ENCODE measurements at places on chromosomes 4 and X. TPM values are rescaled to one million over a fixed set of nuclear protein-coding genes. Genes with fewer than 3 reads are reported as not detected.

AFP gene
- total RNA-seq: not detected

STK32B gene
- total RNA-seq: not detected

SORBS2 gene
- not detected for total RNA-seq

SPANXA2 gene
- not detected for total RNA-seq

AFM gene
- total RNA-seq: not detected

DNA sequence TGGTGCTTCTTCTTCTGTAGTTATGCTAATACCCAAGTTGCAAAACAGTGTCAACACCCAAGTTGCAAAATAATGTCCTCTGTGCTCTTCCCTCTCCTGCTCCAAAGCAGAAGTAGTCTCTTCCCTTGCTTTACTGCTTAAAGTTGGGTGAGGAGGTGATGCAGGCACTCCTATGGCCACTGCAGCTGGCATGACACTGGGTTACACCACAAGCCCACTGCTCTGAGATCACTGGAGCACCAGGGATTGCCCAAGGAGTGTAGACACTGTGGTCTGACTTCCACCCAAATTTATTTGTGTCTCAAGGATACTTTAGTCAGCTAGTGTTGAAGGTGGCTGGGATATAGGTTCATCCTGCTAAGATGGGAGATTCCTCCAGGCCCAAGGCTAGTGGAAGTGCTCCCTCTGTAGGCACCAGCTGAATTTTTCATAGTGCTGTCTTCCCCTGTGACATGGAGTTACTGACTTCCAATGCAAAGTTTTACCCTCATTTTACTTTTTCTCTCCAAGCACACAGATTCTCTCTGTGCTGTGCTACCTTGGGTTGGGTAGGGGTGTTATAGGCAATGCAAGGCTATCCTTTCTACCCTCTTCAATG, 196.2 kb upstream of the TENT5D start:
- H3K4me1 ChIP-seq: no peaks in the 10 kb centered on the region
- no peaks in the 10 kb centered on the region for H3K36me3 ChIP-seq
- DNase-seq: no peak

DNA sequence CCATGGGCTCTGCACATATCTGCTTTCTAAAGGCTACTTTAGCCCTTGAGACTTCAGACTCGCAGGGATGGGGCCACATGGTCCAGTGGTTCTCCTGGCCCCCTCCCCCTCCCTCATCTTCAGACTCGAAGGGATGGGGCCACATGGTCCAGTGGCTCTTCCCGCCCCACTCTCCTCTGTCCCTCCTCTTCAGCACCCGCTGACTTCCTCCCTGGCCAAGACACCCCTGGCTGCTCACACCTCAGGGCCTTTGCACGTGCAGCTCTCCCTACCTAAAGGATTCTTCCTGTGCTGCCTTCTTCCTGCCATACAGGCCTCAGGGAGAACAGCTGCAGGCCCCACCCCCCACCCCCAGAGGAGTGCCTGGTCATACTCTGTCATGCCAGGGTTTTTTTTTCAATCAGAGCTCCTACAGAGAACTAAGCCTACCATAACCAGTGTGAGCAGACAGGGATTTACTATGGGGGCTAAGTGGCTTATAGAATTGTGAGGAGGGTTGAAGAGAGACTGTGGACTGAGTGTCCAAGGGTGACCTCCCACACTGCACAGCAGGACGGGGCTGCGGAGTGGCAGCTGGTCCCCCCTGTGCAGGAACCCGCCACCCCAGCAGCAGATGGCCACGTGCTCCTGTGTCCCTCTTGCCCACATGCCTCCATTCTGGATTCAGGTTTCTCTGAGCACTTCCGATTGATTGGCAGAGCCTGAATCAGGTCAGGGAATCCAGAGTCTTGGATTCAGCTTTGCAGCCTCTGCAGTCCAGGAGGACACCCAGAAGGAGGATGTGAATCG, 6.1 kb upstream of the SPON2 start:
- H3K27me3 ChIP-seq: peaks cover under 1% of the 10 kb centered on the region
- H3K4me1 ChIP-seq: peaks cover 21% of the 10 kb centered on the region
- no peak for DNase-seq
- no peaks in the 10 kb centered on the region for H3K36me3 ChIP-seq

DNA sequence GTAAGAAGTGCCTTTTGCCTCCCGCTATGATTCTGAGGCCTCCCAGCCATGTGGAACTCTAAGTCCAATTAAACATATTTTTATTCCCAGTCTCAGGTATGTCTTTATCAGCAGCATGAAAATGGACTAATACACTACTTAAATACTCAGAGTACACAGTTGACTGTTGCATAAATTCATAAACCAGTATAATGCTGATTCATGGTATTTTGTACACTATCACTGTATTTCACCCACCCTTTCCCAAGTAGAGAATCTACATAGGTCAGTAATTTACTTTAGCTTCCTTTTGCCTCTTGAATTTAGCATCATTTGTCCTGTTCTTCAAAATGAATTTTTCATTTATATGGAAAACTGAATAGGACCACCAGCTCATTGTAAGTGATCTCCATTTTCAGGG, 58.3 kb upstream of the FHDC1 start:
- no peaks in the 10 kb centered on the region for H3K27me3 ChIP-seq
- H3K36me3 ChIP-seq: no peaks in the 10 kb centered on the region
- DNase-seq: no peak
- H3K4me3 ChIP-seq: no peak overlapping the region

- DNase-seq: no peak
- no peak overlapping the region for H3K4me3 ChIP-seq
- H3K27me3 ChIP-seq: no peaks in the 10 kb centered on the region
- H3K27ac ChIP-seq: no peak overlapping the region
- no peaks in the 10 kb centered on the region for H3K36me3 ChIP-seq
These were observed 51.8 kb downstream of the MAP7D3 start for GRCh38 chrX:136199365-136199764.

GRCh38 chr4:72994670-72995069, 74.8 kb downstream of the COX18 start:
- no peaks in the 10 kb centered on the region for H3K36me3 ChIP-seq
- H3K27ac ChIP-seq: no peak overlapping the region
- no peak overlapping the region for H3K4me3 ChIP-seq

DNA sequence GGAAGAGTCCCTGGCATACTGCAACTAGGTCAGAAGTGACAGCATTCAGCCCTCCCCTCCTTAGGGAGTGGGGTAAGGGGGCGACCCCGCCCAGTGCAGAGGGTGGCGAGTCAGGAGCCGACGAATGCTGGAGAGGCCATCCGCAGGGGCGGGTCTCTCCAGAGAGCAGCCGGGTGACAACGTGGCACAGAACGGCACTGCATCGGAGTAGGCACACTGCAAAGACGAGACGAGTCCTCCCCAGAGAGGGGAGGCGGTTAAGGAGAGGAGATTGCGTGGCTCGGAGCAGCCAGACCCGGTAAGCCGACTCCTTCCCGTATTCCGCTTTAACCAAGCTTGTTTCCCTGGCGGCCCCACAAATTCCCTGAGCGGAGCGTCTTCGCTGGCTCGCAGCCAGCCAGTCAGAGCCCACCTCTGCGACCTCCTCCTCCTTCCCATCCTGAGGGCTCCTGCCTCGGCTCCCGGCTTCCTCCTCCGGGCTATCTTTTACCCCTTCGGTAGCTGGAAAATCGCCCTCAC, 54.9 kb downstream of the LINC00632 start:
- H3K4me1 ChIP-seq: peaks cover 9% of the 10 kb centered on the region
- no peaks in the 10 kb centered on the region for H3K36me3 ChIP-seq
- DNase-seq: peak; percentile 15
- H3K27me3 ChIP-seq: peaks cover 16% of the 10 kb centered on the region
- H3K27ac ChIP-seq: no peak overlapping the region
- peak overlapping the region; percentile 37 for H3K4me3 ChIP-seq

- no peak overlapping the region for H3K4me3 ChIP-seq
- DNase-seq: no peak
- H3K27me3 ChIP-seq: no peaks in the 10 kb centered on the region
- no peaks in the 10 kb centered on the region for H3K36me3 ChIP-seq
- H3K27ac ChIP-seq: no peak overlapping the region
These were observed 85.0 kb upstream of the FAT1 start for GRCh38 chr4:186808630-186809018.

DNA sequence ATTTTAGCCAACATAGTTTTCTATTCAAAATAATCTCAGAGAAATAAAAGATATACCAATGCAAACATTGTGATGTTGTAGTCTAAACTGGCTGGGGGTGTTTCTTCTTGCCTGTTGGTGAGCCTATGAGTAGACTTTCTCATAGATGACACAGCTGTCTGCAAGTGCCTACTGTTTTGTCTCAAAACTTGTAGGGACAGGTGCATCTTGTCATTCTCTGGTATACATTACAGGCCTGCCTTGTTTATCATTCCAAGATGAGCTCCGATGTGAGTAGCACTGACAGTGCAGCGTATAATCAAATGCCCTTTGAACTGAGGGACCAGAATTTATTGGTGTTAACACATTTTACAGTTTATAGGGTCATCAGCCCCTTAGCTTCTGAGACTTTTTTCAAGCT, 353.8 kb downstream of the PRDM5 start:
- peaks cover 4% of the 10 kb centered on the region for H3K27me3 ChIP-seq
- H3K27ac ChIP-seq: no peak overlapping the region
- no peaks in the 10 kb centered on the region for H3K36me3 ChIP-seq
- H3K4me3 ChIP-seq: no peak overlapping the region

DNA sequence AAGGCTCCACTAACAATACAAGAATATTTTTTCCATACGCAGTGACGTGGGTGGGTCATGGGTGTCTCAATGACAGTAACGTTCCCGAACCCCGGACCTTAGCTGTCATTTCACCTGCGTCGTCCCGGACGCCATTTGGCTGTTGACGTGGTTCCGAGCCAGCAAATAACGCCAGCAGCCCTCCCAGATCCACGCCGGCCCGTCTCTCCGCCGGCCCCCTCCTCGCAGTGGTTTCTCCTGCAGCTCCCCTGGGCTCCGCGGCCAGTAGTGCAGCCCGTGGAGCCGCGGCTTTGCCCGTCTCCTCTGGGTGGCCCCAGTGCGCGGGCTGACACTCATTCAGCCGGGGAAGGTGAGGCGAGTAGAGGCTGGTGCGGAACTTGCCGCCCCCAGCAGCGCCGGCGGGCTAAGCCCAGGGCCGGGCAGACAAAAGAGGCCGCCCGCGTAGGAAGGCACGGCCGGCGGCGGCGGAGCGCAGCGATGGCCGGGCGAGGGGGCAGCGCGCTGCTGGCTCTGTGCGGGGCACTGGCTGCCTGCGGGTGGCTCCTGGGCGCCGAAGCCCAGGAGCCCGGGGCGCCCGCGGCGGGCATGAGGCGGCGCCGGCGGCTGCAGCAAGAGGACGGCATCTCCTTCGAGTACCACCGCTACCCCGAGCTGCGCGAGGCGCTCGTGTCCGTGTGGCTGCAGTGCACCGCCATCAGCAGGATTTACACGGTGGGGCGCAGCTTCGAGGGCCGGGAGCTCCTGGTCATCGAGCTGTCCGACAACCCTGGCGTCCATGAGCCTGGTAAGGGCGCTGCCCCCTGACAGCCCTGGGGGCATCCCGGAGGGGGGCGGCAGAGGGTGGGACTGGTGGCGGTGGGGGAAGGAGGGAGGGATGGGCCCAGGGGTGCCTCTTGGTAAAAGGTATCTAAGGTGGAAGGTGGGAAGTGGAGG, at the start of gene CPE:
Gene CPE, plus strand, starts transcription at position 264 of the 933 bp plus-strand sequence. Its CDS starts 214 bp downstream, at position 478.
- peak within 1 kb of the TSS; percentile 42 for H3K4me3 ChIP-seq
- peaks cover 17% of the 10 kb centered on the region for H3K27me3 ChIP-seq
- peak; percentile 35 for DNase-seq

DNA sequence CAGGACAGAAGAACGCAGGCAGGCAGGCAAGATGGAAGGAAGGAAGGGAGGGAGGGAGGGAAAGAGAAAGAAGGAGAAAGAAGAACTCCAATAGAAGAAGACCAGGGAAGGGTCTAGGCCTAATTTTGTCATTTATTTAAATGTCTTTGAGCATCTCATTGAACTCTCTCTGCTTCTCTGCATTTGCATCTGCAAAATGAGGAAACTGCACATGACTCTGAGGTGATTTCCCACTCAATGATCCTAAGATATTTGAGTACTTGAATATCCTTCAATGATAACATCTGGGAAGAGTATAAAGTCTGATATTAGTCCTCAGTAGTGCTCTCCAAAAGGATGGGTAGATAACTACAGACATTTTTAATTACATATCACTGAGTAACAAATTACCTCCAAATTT, 33.1 kb upstream of the RBPJ start:
- no peaks in the 10 kb centered on the region for H3K27me3 ChIP-seq
- peak overlapping the region; percentile 57 for H3K27ac ChIP-seq
- DNase-seq: no peak

DNA sequence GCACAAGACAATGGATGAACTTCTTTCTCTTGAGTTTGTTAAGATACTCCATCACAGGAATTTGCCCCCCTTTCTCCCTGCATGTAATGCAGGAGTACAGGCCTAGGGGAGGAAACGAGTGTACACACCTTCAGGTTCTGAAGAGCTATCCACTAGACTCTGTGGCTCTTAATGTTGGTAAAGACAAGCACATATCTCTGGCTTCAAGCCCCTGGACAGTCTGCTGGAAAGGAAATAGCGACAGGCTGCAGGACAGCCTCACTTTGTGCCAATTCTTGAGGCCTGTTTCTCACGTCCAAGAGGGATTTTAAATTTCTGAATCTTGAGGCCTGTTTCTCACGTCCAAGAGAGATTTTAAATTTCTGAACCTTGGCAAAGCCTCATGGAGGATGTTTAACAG, 87.1 kb downstream of the RLIM start:
- no peak overlapping the region for H3K4me3 ChIP-seq
- no peaks in the 10 kb centered on the region for H3K36me3 ChIP-seq
- no peaks in the 10 kb centered on the region for H3K4me1 ChIP-seq
- no peaks in the 10 kb centered on the region for H3K27me3 ChIP-seq
- no peak for DNase-seq

DNA sequence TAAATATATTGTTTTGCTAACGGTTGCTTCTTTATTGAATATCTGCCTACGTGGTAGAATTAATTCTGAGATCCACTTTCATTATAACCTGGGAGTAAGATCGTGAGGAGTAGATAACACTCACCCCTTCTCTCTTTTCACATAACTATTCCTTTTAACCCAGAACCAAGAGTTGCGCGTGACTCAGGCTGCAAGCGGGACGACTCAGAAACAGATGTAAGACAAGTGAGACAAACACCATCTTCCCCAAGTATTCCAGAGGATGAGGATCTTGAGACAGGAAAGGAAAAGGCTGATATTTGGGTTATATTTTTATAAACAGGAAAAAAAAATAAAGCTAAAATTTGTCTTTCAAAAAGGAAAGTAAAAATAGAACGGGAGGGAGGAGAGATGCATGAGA, 318.8 kb upstream of the NOCT start:
- DNase-seq: no peak
- H3K27ac ChIP-seq: no peak overlapping the region
- H3K4me3 ChIP-seq: no peak overlapping the region
- no peaks in the 10 kb centered on the region for H3K27me3 ChIP-seq
- H3K36me3 ChIP-seq: no peaks in the 10 kb centered on the region
- no peaks in the 10 kb centered on the region for H3K4me1 ChIP-seq

DNA sequence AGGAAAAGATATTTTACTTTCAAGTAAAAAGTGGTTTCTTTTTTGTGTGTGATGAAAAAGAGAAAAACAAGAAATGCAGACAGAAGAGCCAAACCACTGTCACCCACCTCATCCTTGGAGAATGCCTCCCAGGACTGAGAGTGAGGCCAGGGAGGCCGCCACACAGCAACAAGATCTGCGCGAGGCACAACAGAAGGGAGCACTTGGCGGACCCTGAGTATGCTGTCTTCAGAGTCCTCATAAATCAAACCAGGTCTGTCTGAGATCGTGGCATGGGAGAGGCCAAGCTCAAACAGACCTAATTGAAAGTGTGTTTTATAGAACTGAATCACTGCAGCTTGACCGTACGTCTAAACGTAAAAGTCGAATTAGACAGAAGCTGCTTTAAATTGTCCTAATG, 134.3 kb upstream of the VCX2 start:
- H3K4me3 ChIP-seq: no peak overlapping the region
- H3K27me3 ChIP-seq: no peaks in the 10 kb centered on the region
- no peaks in the 10 kb centered on the region for H3K4me1 ChIP-seq
- no peak overlapping the region for H3K27ac ChIP-seq
- H3K36me3 ChIP-seq: no peaks in the 10 kb centered on the region

All from CD4-positive, alpha-beta T cell (primary cell).